ENCODE measurements at places on chromosomes 11 and 22.

DNA sequence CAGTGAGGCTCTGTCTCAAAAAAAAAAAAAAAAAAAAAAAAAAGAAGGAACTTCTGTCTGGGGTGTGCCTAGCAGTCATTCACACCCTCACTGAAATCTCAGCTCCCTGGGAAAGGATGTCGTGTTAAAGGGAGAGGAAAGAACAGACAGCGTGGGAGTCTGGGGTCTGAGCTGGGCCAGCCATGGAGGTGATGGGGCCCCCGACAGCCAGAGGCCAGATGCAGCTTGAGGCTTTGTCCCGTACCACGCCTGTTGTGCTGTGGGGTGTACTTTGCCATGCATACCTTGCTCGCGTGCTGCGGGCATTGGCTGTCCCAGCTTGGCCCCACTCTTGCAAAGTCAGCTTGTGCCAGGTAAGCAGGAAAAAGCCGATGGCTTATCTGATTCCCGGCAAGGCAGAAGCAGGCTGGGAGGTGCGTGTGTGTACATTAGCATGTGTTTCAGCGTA lies 4.6 kb downstream of the SYT12 start:
- peak; percentile 16 for DNase-seq

GRCh38 chr11:88508759-88509581 lies 171.4 kb upstream of the CTSC start:
- DNase-seq = peak; percentile 68

GRCh38 chr11:88013508-88014065 lies 161.7 kb downstream of the RAB38 start:
- DNase-seq = no peak

DNA sequence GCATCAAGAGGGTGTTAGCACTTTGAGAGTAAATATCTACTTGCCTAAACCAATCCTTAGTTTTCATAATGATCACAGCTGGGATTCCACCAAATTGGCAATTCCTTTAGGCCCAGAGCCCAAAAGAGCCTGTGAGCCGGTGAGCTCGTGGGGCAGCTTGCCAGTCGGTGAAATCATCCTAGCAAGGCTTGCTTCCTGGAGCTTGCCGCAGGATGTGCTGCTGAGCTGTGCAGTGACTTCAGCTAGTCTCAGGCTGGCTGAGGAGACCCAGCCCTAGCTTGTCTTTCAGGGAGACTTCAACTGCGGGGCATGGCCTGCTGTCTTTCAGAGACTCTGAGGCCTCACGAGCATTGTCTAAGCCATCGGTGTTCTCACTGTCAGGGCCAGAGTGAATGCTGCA lies 73.6 kb upstream of the SUSD2 start:
- peak; percentile 38 for DNase-seq

DNA sequence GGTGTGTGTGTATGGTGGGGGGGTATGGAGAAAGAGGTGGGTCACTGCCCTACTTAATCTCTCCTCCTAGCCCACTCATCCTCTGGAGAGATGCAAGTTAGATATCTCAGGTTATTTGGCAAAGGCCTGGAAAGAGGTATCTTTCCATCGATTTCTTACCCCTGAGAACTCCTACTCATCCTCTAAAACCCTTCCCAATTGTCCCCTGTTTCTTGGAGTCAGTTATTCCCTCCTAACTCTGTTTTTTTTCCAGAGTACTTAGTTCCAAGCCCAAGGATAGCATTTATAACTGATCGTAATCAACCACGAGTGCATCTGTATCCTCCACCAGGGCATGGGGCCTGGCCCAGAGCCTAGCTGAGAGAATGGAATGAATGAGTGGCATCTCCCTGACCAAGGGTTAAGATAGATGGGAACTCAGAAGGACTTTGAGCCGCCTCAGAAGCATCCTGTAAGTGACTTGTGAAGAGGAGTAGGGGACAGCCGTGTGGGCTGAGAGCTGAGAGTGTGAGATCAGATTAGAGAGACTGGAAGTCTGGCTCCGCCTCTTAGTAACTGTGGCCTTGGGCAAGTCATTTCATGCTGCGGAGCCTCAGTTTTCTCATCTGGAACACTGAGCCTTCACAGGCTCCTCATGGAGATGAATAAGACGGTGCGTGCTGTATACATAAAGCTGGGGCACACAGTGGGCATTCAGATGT lies 16.2 kb downstream of the CD6 start:
- DNase-seq = no peak

DNA sequence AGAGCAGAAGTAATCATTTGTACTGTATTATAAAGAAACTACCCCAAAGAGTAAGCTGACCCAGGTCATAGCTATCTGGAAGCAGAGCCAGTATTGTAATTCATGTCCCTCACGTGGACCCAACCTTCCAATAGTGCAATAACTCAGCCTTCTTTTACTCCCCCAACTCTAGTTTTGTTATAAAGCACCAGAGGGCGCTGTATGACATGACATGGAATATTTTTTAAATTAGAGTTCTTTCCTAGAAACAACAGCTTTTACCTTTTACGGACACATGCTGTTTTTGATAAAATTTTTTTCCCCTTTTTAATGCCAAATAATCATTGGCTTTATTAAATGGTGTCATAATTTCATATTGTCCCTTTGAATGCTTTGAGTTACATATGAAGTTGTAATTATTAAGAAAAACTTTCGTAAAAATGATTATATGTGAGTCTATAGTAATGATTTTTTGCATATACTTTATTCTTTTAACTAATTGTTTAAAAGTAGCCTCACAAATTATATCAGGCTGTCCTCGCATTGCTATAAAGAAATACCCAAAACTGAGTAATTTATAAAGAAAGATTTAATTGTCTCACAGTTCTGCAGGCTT lies 76.9 kb downstream of the DKK3 start:
- peak; percentile 26 for DNase-seq

- no peak for DNase-seq
These were observed 16.2 kb downstream of the CSRP3 start for GRCh38 chr11:19185516-19186052.

DNA sequence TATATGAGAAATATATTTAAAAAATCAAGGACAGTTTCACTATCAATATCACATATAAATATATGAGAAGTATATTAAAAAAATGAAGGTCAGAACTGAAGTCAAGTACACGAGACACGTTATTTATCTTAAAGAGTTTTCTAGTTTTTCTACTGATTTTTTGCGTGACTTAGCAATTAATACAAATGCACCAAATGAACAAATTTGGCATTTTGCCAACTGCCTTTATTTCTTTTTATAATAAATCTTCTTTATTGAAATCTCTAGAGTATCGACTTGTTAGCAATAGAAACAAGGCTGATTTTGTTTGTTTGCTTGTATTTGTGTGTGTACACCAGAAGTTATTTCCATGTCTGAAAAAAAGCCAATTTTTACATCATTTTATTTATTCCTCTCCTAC lies 1684.7 kb upstream of the RAG2 start:
- no peak for DNase-seq

- no peak for DNase-seq
These were observed 15.8 kb downstream of the SCUBE2 start for GRCh38 chr11:9075556-9075955.

DNA sequence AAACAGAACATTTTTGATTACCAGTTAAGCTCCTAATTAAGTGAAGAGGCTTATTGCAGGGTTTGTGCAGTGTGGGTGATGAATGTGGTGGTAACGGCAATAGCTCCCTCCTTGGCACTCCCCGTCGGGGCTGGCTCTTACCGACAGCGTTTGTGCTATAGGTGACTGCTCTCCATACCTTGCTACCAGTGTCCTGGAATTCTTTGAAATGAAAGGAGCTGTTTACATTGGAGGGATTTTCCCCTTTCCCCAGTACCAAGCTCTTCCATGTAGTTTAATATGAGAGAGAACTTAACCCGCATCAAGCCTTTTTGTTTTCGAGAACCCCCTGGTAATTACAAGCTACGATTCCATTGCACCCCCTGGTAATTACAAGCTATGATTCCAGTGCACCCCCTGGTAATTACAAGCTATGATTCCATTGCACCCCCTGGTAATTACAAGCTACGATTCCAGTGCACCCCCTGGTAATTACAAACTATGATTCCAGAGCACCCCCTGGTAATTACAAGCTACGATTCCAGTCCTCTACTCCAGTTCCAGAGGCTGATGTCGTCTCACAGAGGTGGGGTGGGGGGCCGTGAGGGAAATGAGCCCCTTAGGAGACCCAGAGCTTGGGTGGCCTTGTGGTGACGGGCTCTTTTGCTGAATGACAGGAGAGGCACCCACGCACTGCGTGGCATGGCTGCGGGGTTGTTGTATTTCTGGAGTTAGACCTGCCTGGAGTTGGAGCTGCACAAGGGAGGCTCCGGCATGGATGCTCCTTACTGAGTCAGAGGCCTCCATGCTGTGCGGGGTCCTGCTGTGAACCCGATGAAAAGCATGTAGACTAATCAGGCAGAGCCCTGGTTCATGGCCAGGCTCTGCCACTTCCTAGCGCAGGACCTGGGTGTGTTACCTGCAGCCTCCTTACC lies 205.3 kb downstream of the TBC1D22A start:
- no peak for DNase-seq

DNA sequence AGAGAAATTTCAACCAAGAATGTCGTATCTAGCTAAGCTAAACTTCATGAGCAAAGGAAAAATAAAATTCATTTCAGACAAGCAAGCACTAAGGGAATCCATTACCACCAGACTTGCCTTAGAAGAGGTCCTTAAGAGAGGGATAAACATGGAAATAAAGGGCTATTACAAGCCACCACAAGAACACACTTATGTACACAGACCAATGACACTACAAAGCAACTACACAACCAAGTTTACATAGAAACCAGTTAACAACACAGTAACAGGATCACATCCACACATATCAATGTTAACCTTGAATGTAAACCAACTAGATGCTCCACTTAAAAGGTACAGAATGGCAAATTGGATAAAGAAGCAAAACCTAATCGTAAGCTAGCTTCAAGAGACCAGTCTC lies 38.0 kb downstream of the TMEM123 start:
- no peak for DNase-seq

All from large intestine (tissue), 12 donors.